Hypothalamus (tissue), 51 donors: ENCODE measurements at places on chromosomes 16 and 17.

GRCh38 chr16:27243725-27244362 lies 24.7 kb downstream of the NSMCE1 start:
- DNase-seq = no peak

- no peak for DNase-seq
Observed at GRCh38 chr17:55730808-55731207, 8.1 kb upstream of the TMEM100 start.

DNA sequence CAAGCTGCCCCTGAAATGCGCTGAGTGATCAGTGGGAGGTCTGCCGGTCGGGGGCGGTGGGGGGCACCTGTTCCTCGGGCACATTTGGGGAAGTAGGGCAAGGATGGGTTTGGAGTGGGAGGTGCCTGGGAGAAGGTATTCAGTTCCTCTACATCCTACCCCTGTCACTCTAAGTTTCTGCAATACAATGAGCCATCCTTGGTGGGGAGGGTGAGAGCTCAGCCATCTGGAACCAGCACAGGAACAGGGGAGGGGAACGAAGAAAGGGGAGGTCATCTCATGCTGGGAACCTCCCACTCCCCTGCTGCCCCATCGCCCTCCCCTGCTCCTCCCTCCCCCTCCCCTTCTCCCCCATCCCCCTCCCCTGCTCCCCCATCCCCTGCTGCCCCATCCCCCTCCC lies 4.2 kb downstream of the DPH1 start:
- no peak for DNase-seq

- DNase-seq = no peak
Observed at GRCh38 chr16:58658796-58659211, 25.8 kb downstream of the SLC38A7 start.

GRCh38 chr16:15571557-15571956 lies 71.4 kb downstream of the MARF1 start:
- DNase-seq = no peak

DNA sequence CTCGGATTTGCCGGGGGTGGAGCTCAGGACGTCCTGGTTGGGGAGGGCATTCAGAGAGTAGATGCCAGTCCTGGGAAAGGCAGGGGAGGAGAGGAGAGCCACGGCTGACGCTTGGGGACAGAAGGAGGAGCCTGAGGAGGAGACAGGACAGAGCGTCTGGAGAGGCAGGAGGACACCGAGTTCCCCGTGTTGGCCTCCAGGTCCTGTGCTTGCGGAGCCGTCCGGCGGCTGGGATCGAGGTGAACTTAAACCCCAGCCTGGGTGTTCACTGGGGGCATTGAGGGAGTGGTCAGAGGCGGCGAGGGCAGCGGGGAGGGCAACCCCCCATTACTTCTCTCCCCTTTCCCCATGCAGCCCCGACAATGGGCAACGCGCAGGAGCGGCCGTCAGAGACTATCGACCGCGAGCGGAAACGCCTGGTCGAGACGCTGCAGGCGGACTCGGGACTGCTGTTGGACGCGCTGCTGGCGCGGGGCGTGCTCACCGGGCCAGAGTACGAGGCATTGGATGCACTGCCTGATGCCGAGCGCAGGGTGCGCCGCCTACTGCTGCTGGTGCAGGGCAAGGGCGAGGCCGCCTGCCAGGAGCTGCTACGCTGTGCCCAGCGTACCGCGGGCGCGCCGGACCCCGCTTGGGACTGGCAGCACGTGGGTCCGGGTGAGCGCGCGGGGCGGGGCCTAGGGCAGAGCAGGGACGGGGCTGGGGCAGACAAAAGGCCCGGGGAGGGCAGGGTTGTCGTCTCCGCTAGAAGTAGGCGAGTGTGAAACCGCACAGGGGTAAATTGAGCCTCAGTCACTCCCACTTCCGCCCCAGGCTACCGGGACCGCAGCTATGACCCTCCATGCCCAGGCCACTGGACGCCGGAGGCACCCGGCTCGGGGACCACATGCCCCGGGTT lies 3.7 kb downstream of the NOL3 start:
- peak; percentile 50 for DNase-seq

DNA sequence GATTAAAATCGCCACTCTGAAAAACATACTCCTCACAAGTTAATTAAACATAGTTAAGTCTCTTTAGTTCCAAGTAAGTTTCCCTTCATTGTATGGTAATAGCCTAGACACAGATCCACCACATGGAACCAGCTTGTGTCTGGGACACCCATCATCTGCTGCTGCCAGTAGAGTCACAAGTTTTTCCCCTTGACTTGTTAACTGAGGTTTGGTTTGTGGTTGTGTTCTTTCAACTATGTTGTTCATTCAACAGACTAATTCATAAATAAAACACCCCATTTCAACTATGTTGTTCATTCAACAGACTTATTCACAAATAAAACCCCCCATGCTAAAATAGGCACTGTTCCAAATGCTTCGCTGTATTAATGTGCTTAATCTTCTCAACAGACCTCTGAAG lies 24.4 kb downstream of the YWHAE start:
- no peak for DNase-seq

DNA sequence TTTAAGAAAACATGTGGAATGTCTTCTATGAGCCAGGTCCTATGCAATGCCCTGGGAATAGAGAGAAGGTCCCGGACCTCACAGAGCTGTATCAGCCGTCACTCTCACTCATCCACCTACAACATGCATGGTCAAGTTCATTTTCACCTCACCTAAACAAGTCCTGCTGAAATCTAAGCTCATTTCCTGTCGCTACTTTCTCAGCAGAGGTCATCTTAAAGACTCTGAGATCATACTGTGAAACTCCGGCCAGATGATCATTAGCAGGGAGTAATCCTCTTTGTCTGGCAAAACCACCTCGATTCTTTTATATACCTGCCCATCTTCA lies 66.2 kb upstream of the LYRM9 start:
- DNase-seq = no peak

DNA sequence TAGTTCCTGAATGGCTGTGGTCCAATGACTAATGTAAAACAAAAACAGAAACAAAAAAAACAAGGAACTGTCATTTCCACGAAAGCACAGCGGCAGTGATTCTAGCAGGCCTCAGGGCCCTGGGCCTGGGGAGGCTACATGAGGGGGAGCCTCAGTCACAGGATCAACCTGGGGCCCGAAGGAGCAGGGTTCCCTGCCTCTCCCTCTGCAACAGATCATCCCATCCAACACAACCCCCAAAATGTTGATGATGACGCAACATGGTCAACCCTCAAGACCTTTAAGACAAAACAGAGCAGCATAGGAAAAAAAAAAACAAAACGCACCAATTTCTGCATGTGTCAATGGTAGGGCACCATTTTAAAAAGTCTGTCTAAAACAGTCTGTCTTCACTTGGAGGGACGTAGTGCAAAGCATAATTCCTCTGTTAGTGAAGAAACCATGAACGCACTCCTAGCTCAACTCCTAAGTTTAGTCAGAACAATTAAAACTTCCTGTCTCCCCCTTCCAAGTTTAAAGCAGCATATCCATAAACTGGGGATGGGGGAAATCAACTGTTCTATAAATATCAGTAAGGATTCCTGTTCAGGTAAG lies 32.3 kb downstream of the AXIN2 start:
- no peak for DNase-seq

DNA sequence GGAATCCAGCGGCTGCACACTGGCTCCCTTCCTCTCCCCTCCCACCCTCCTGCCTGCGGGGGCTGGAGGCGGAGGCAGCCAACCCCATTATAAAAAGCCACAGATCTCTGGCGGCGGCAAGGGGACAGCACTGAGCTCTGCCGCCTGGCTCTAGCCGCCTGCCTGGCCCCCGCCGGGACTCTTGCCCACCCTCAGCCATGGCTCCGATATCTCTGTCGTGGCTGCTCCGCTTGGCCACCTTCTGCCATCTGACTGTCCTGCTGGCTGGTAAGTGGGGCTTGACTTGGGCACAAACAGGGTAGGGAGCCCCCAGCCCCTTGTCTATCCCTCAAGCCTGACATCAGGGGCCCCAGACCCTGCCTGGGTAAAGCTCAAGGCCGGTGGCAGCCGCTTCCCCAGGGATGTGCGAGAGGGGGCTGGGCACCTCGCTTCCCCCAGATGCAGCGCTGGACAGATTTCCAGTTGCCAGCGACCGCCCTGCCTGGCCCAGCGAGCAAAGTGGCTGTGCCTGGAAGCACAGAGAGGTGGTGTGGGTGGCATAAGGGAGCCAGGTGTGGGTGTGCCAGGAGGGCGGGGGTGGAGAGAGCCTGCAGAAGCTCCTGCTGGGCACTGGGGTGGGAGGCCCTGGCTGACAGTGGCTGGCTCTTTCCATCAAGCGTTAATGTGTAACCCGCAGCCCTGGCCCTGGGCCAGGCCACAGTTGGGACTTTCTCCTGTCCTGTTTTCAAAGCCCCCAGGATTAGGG lies at the start of gene CX3CL1:
Gene CX3CL1, plus strand, starts transcription at position 119 of the 745 bp plus-strand sequence. Its CDS starts 79 bp downstream, at position 198.
- DNase-seq = peak; percentile 79

GRCh38 chr17:50908860-50909764 lies 43.0 kb upstream of the TOB1 start:
- DNase-seq = no peak
